K562 (cell line): ENCODE measurements at places on chromosomes 12 and 14.

DNA sequence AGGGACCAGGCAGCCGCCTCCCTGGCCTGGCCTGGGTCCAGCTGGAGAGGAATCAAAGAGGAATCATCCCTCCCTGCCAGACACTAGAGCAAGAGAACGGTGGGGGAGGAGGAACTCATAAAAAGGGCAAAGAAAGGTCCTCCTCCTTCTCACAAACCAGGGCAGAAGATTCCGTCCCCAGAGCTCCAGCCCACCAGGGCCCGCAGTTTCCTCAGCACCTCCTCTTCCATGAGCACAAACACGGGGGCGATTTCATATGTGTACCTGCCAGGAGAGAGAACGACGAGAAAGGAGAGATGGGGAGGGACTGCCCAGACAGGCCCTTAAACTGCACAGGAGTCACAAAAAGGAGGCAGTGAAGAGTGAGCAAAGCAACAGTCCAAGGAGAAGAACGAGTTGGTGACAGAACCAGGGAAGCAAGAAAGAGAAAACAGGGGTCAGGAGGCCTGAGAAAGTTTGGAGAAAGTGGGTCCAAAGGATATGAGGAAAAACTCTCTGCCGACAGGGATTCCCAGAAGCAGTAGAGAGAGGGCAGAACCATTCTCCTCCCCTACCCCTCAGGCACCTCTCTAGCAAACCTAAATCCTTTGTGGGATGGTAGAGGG, 8.7 kb upstream of the ZNF740 start:
- no peak overlapping the region for H3K27ac ChIP-seq
- H3K36me3 ChIP-seq = no peaks in the 10 kb centered on the region
- DNase-seq = peak; percentile 42
- no peaks in the 10 kb centered on the region for H3K27me3 ChIP-seq

GRCh38 chr12:92866418-92866817, 62.7 kb downstream of the EEA1 start:
- no peak overlapping the region for H3K27ac ChIP-seq
- no peak for DNase-seq
- H3K36me3 ChIP-seq = peaks cover 11% of the 10 kb centered on the region; the same call in 2 of the 3 replicates
- no peak overlapping the region for H3K4me3 ChIP-seq
- no peaks in the 10 kb centered on the region for H3K27me3 ChIP-seq

DNA sequence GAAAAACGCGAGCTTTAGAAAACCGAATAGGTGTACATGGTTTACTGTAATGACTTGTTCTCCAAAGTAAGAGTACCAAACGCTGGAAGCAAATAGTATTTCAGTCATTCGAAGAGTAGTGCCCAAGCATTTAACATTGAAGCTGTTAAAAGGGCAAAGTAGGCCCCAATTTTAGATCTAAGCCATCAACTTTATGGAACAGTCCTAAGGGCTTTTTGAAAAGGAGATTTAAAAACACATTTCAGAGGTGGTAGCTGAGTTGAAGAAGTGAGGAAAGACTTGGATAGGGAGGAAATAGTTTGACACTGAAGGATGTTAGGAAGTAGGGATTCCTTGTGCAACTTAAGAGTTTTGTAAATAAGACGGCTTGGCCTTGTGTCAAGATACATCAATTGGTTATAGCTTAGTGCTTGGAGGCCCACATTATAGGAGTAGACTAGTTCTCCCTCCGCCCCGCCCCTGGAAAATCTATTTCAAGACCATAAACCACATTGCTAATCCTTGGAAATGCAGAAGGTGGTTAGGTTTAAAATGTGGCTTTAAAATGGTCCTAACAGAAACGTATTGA, 783 bp upstream of the TUBA1B start:
- peaks cover 27% of the 10 kb centered on the region for H3K4me1 ChIP-seq
- DNase-seq = no peak
- H3K27ac ChIP-seq = peak overlapping the region; percentile 90
- H3K27me3 ChIP-seq = no peaks in the 10 kb centered on the region

DNA sequence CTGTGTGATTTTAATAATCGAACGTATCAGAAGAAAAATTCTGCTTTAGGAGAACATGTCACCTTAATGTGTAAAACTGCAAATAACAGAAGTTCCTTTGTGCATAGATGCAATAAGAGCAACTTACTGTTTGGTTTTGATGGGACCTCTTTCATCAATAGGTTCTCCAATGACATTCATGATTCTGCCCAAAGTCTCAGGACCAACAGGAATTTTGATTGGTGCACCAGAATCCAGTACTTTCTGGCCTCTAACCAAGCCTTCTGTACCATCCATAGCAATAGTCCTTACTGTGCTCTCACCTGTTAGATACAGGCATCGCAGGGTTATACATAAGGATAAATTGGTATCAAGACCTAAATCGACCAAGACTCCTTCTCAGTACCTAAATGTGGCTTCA, 1.1 kb downstream of the ATP5F1B start:
- H3K27me3 ChIP-seq = no peaks in the 10 kb centered on the region
- peak overlapping the region; percentile 96 for H3K27ac ChIP-seq
- DNase-seq = no peak
- H3K36me3 ChIP-seq = peaks cover 55% of the 10 kb centered on the region
- peaks cover 19% of the 10 kb centered on the region for H3K4me1 ChIP-seq

- H3K36me3 ChIP-seq = no peaks in the 10 kb centered on the region
- H3K4me1 ChIP-seq = no peaks in the 10 kb centered on the region; the same call in 1 of the 2 replicates
- no peak overlapping the region for H3K4me3 ChIP-seq
- DNase-seq = no peak
- H3K27ac ChIP-seq = no peak overlapping the region
Measured at GRCh38 chr12:31023271-31023724, 50.4 kb upstream of the DDX11 start.

GRCh38 chr12:92085040-92085735, 60.5 kb downstream of the BTG1 start:
- H3K4me3 ChIP-seq = no peak overlapping the region
- DNase-seq = no peak
- H3K36me3 ChIP-seq = no peaks in the 10 kb centered on the region
- H3K4me1 ChIP-seq = peaks cover 8% of the 10 kb centered on the region; the same call in 2 of the 3 replicates

DNA sequence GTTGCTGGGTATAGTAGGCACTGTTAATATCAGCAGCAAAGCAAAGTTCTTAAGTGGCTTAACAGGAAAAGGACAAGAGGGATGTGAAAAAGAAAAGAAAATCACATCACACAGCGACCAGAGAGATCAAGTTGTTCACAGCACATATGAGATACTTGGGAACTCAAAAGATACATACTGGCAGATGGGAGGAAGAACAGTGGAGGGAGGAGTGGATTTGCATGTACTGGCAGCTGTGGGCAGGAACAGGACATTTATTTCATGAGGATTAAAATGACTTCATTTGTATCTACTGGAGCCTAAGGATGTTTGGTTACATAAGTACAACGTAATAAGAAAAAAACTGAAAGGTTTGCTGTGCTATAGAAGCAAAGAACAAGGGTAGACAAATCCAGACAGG, 136.5 kb upstream of the IFNG-AS1 start:
- H3K4me1 ChIP-seq = no peaks in the 10 kb centered on the region
- DNase-seq = no peak
- no peaks in the 10 kb centered on the region for H3K27me3 ChIP-seq
- H3K4me3 ChIP-seq = no peak overlapping the region
- H3K27ac ChIP-seq = no peak overlapping the region
- H3K36me3 ChIP-seq = no peaks in the 10 kb centered on the region

DNA sequence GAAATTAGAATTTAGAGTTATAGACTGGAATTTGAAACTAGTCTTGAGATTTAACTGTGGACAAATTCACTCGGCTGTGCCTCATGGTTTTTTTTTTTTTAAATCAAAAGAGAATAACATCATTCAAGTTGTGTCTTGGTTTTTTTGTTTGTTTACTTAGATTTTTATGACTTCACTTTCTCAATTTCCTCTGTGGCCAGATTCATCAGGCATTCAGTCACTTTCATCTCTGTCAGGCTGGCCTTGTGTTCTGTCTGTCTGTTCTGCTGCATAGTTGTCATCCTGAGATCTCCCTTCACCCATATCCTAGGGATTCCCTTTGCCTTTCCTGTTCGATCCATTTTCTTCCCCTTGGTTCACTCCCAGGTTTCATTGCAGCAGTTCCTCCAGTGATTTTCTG, 10.0 kb downstream of the MARK3 start:
- H3K36me3 ChIP-seq = 0 out of 3 replicates have a peak, but pooled peaks cover 2% of the 10 kb centered on the region
- no peak for DNase-seq
- peaks cover 15% of the 10 kb centered on the region for H3K4me1 ChIP-seq
- H3K27me3 ChIP-seq = no peaks in the 10 kb centered on the region

GRCh38 chr14:76219873-76220272, 68.2 kb downstream of the GPATCH2L start:
- no peaks in the 10 kb centered on the region for H3K36me3 ChIP-seq
- H3K4me1 ChIP-seq = no peaks in the 10 kb centered on the region
- H3K27ac ChIP-seq = no peak overlapping the region
- H3K4me3 ChIP-seq = no peak overlapping the region
- DNase-seq = no peak
- no peaks in the 10 kb centered on the region for H3K27me3 ChIP-seq

DNA sequence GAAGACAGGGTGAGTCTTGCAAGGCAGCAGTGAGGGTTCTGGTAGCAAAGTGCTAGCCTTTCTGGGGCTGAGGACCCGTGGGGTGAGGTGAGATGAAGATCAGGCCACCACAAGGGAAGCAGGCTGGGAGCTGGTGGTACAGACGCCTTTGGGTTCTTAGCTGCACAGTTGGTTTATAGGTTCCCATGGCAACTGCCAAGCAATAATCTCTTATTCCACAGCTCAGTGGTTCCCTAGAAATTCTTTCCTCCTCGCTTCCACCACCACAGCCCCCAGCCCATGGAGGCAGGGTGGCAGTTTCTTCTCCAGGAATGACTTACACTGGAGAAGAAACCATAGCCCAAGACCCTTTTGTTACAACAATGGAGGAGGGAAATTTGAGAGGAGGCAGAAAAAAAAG, 82.1 kb downstream of the CMKLR1 start:
- H3K4me3 ChIP-seq = no peak overlapping the region
- DNase-seq = no peak
- H3K4me1 ChIP-seq = no peaks in the 10 kb centered on the region
- no peaks in the 10 kb centered on the region for H3K36me3 ChIP-seq

DNA sequence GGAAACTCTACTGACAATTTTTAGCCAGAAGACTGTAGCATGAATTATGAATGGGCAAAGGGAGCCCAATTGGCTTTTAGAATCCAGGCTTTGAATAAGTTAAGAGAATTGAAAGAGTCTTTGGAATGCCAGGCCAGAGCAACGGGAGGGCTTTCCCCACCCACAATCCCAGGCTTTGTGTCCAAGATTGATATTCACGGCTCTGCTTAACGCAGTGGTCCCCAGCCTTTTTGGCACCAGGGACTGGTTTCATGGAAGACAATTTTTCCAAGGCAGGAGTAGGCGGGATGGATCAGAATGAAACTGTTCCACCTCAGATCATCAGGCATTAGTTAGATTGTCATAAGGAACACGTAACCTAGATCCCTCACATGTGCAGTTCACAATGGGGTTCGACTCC, 79.6 kb downstream of the EPS8 start:
- H3K27me3 ChIP-seq = no peaks in the 10 kb centered on the region
- no peaks in the 10 kb centered on the region for H3K36me3 ChIP-seq
- DNase-seq = no peak
- H3K4me1 ChIP-seq = no peaks in the 10 kb centered on the region

DNA sequence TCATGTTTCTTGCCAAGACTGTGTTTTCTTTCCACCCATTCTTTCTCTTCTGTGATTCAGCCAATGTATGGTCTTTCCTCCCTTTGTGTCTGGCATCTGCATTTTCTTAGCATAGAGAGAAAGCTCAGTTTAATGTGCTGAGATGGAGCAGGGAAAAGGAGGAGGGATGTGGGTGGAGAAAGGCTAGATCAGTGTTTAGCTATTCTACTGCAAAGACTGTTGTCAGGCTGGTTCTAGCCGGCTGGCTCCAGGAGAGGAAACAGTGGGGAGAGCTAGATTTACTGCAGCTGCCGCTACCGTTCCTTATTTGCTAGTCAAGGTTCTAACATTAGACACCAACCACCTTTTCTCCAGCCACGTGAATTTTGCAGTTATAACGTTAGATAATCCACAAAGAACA, 5.2 kb upstream of the RIMKLB start:
- DNase-seq = no peak
- peaks cover 16% of the 10 kb centered on the region for H3K4me1 ChIP-seq
- no peak overlapping the region for H3K4me3 ChIP-seq
- no peaks in the 10 kb centered on the region for H3K36me3 ChIP-seq
- H3K27ac ChIP-seq = no peak overlapping the region; the same call in 2 of the 3 replicates

- no peaks in the 10 kb centered on the region for H3K27me3 ChIP-seq
- peaks cover 10% of the 10 kb centered on the region for H3K36me3 ChIP-seq
- H3K4me1 ChIP-seq = peaks cover 4% of the 10 kb centered on the region
Measured at GRCh38 chr12:22538311-22538710, 6.0 kb downstream of the C2CD5 start.

DNA sequence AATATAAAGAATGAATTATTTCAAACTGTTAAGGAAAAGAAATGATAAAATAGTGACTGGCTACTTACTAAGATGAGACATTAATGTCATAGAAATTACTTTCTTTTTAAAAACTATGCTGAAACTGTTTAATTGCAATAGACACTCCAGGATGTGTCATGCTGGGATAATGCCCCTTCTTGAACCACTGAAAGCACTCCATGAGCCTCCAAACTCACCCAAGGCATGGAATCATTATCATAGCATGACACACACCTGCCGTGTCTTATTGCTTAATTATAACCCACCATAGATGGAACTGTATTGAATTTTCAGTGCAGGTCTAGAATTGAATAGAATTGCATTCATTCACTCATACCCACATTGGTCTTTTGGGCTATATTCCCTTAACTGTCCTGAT, 4.3 kb downstream of the MBIP start:
- DNase-seq = no peak
- no peaks in the 10 kb centered on the region for H3K27me3 ChIP-seq
- no peaks in the 10 kb centered on the region for H3K4me1 ChIP-seq
- no peak overlapping the region for H3K4me3 ChIP-seq
- peaks cover 23% of the 10 kb centered on the region for H3K36me3 ChIP-seq

- no peaks in the 10 kb centered on the region for H3K36me3 ChIP-seq
- H3K4me1 ChIP-seq = no peaks in the 10 kb centered on the region
- no peak for DNase-seq
- no peak overlapping the region for H3K27ac ChIP-seq
- no peak overlapping the region for H3K4me3 ChIP-seq
Measured at GRCh38 chr12:29719381-29719780, 64.4 kb downstream of the TMTC1 start.

DNA sequence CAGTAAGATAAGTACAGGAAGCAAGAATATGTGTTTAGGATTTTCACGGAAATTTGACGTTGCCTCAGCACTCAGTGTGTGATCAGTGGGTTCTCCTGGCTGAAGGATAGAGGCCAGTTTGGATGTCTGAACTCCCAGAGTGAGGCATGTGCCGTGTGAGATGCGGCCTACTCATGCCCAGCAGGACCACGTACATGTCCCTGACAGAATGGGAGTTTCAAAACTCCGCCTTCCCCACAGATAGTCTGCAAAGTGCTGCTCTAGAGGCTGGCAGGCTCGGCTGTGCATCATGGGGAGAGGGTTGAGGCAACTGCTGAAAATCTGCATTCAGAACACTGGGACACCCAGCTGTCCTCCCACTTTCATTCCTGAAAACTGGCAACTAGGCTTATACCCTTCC, 58.3 kb downstream of the NINJ2 start:
- no peak overlapping the region for H3K4me3 ChIP-seq
- no peak for DNase-seq
- no peaks in the 10 kb centered on the region; the same call in 1 of the 2 replicates for H3K4me1 ChIP-seq
- no peaks in the 10 kb centered on the region for H3K27me3 ChIP-seq
- H3K36me3 ChIP-seq = no peaks in the 10 kb centered on the region
